ENCODE measurements at places on chromosomes 2 and 18.
A peak's percentile ranks its signal among the peaks of the same experiment; 100 is the strongest.

GRCh38 chr2:136764452-136765255 is 691 bp upstream of the THSD7B start:
- no peak for DNase-seq

DNA sequence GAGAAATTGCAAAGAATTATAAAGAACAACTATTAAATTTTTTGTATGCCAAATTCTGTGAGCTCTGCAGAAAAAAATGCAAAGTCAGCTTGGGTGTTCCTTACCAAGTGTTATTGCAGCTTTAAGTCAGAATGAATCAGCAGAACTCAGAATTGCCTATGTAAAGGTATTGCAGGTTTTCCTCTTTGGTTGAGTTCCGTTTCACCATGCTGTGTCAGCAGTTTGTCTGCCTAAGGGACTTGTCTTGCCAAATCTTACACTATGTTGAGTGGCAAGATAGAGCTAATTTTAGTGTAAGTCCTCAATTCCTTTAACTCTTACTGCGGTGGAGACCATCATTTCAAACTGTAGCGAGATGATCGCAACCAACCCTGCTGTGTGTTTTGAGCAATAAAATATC is 38.8 kb downstream of the ADAM23 start:
- DNase-seq: no peak

GRCh38 chr2:3446381-3446780 is 66.9 kb downstream of the TRAPPC12 start:
- DNase-seq: no peak

DNA sequence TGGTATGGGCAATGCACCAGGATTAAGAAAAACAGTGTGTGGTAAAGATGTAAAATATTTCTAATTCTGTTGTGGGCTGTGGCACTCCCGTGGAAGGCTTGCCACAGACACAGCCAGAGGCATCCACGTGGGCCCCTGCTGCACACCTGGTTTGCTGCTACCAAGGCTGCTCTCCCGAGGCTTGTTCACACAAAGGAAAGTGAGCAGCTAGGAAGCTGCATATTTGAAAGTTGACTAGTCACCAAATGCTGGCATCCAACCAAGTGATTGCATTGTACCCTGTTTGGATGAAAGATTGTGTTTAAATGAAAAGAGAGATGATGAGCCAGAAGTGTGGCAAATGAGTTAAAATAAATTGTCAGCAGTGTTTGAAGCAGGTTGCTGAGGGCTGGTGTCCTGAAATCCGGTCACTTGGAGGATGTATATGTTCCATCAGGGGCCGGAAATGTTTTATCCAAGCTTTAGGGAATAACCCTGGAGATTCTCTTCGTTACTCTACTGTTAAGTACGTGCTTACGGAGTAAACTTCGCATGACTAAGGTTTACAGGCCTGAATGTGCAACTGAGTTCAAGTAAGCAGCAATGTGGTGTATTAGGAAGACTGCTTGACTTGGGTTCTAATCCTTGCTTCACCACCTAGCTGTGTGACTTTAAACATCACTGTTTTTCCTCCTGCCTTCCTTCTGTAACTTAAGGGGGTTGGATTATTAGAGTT is 86.1 kb downstream of the MSH2 start:
- DNase-seq: peak; percentile 11

DNA sequence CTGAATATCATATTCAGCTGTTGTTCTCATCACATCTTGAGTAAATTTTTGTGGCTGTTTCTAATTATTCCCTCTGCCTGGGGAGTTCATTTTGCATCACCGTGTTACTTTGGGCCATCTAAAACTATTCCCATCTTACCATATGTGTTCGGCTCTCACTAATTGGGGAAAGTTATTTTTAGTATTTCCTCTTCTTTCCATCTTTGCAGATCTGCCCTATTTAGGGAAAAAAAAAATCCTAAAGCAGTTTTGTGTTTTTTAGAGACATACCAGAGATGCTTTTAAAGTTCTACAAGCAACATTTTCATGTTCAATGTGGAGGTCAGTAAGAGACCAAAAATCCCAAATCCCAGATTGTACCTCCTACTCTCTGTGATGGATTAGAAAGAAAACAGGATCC is 111.3 kb upstream of the NDUFV2 start:
- DNase-seq: no peak

DNA sequence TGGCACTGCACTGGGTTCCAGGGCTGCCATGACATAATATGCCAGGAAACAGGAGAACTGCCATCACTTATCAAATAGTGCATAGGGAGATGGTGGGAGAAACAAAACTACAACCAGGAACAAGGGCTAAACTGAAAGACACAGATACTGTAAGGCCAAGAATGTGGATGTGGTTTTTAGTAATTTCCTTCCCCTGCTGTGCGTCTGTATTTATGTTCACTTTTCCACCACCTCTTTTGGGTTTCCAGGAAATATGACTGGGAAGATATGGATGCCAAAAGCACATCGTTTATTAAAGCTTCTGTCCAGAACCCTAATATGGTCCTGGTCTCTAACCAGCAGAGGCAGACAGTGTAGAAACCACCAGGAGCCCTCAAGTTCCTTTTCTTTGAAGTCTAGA is 759.7 kb upstream of the FANCL start:
- no peak for DNase-seq

DNA sequence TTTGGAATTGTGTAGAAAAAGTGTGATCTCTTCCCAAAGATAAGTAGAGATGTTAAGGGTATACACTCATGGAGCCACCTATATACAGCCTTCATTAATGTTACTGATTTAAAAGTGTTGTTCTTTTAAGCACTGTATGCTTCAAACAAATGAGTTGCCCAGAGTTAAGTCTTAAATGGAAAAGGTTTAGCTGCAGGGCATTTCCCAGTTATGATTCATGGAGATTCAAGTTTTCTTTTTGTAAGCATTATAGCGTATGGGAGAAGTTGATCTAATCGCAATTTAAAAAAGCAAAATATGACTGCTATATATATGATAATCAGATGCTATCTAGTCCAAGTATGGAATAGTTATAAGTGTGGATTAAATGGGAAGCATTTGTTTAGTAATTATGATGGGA is 4.8 kb downstream of the PDK1 start:
- no peak for DNase-seq

DNA sequence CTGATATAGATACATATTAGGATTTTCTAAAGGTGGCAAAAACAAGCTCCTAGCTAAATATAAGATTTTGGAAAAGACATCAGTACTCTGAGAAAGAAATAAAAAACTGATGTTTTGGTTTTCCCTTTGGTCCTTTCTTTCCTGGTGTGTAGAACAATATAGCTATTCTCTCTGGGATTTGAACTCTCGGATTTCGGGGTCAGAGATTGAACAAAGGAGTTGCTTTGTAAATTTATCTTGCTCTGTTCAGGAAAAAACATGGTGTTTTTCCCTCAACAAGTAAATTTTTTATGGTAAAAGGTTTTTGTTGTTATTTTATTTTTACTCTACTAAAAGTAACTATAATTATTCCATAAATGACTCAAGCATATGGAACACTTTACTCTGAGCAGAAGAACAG is 889.3 kb downstream of the ERBB4 start:
- peak; percentile 66 for DNase-seq

DNA sequence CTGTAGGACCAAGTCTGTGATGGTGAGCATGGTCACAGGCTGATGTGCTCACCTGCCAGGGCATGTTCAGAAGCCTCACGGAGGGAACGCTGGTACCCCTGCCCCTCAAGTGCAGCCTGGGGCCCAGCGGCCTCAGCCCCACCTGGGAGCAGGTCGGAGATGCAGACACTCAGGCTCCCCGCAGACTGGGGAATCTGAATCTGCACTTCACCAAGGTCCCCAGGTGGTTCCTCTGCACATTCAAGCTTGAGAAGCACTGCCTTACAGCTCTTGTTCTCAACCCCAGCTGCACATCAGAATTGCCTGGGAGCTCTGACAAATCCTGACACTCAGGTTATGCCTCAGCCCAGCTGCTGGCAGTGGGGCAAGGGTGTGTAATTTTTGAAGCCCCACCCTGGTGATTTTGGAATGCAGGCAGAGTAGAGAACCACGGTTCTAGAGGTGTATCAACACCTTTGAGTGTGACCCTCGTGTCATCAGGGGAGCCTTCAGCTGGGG is 54.8 kb downstream of the CRACDL start:
- DNase-seq: no peak

GRCh38 chr18:3340682-3341097 is 78.8 kb downstream of the MYL12B start:
- DNase-seq: no peak

- DNase-seq: no peak
Observed at GRCh38 chr2:173462892-173463840, 108.5 kb downstream of the CDCA7 start.

DNA sequence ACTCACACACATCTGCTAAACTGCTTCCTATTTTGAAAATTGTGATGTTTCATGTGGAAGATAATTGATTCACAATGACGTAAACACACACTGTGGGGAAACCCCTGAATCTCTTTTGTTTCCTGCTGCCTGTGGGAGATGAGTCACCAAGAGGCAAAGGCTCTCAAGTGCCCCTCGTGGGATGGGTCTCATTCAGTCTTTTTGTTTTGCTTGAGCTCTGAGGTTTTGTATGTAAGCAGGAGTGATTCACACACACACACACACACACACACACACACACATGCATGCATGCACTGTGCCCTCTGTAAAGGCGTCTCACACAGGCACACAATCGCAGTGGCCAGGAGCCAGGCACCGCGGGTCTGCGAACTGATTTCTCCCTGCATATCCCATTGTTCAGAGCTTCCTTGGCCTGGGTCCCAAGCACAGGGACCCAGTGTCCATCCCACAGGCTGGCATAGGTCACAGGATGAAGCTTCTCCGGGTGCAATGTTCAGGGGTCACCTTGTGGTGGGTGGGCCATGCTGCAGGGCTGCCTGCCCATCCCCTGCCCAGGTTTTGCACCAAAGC is 12.1 kb upstream of the ARHGEF4 start:
- peak; percentile 90 for DNase-seq

- DNase-seq: no peak
Observed at GRCh38 chr2:99607861-99608491, 118.2 kb upstream of the REV1 start.

Data from foreskin melanocyte (primary cell).